ENCODE measurements at places on chromosomes 12 and 14. TPM values are rescaled to one million over a fixed set of nuclear protein-coding genes. Genes with fewer than 3 reads are reported as not detected.

RAD9B gene
- total RNA-seq = 0.59 TPM

TAS2R46 gene
- 2.2 TPM for total RNA-seq

MMP14 gene
- total RNA-seq = 373 TPM

DPPA3 gene
- total RNA-seq = not detected

TSPAN9 gene
- total RNA-seq = 4.4 TPM

FZD10 gene
- total RNA-seq = 1.1 TPM

CLEC14A gene
- 0.20 TPM for total RNA-seq

STAB2 gene
- total RNA-seq = not detected

LIN7A gene
- 6.3 TPM for total RNA-seq

LRRC10 gene
- total RNA-seq = not detected

MON2 gene
- 36.7 TPM for total RNA-seq

GALNT9 gene
- 0.39 TPM for total RNA-seq

CLEC4E gene
- not detected for total RNA-seq

THAP2 gene
- 2.5 TPM for total RNA-seq

TMEM117 gene
- total RNA-seq = 7.8 TPM

BAZ1A gene
- 23.1 TPM for total RNA-seq

TPPP2 gene
- total RNA-seq = not detected

DTX3 gene
- 0.78 TPM for total RNA-seq

OR6C2 gene
- not detected for total RNA-seq

MYF5 gene
- total RNA-seq = not detected

C1QL4 gene
- not detected for total RNA-seq

CELA1 gene
- not detected for total RNA-seq

BAG5 gene
- total RNA-seq = 21.7 TPM

TGM1 gene
- total RNA-seq = 1.1 TPM

ISM2 gene
- total RNA-seq = not detected

VRTN gene
- total RNA-seq = not detected

LGALS3 gene
- total RNA-seq = 256 TPM

BORCS5 gene
- total RNA-seq = 13.5 TPM

ANKLE2 gene
- 64.3 TPM for total RNA-seq

ST8SIA1 gene
- 2.2 TPM for total RNA-seq

SSTR1 gene
- total RNA-seq = under 0.01 TPM

C12orf56 gene
- total RNA-seq = 11.9 TPM

NRXN3 gene
- under 0.01 TPM for total RNA-seq

OR6C75 gene
- not detected for total RNA-seq

KRT2 gene
- not detected for total RNA-seq

DDHD1 gene
- 25.7 TPM for total RNA-seq

IFNG-AS1 gene
- total RNA-seq = not detected

FOXN3 gene
- 30.1 TPM for total RNA-seq

OS9 gene
- total RNA-seq = 99.9 TPM

LRTM2 gene
- total RNA-seq = not detected

KRT8 gene
- 0.98 TPM for total RNA-seq
